Retina (tissue), 1 donor: ENCODE measurements at places on chromosomes 2 and 18.

- DNase-seq = no peak
These were observed 78.0 kb upstream of the PNPT1 start for GRCh38 chr2:55771612-55772011.

DNA sequence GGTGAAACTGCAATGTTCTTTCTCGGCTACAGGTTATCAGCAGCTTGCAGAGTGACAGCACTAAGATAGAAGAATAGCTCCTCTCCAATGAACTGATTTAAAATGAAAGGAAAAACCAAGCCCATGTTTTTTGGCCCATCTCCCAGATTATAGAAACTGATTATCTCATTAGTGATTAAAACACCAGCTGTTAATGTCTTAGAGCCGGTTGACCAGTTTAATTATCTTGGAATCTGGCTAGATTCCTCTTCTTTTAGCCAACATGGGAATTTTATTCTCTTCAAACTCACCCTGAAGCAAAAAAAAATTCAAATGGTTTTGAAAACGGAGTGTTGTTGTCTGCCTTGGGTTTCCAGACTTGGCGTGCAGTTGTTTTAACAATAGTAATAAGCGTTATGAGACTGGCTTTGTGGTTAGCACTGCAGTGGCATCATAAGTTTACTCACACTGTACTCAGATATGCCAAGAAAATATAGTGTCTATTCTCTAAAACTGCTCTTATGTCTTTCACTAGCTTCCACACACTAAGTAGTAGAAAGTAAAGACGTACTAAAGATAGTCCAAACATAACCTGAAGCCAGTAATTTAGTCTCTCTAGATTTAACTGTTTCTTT, 665.3 kb downstream of the STK39 start:
- no peak for DNase-seq

DNA sequence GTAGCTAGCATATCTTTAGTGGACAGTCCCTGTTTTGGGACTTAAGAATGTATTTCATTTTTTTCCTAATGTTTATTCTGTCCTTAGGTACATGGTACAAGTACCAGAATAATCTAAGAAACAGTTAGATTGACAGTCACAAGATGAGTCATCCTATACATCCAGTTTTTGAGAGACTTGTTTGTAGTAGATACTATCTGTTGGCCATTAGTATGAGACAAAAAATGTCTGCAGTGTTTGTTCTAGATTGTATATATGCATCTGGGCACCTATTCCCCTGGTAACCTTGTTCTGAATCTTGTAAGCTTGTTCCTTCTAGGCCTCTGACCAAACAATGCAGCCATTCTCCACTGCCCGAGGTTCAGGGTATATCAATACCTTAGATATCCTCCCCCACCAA, 1343.5 kb downstream of the SUCLG1 start:
- no peak for DNase-seq

DNA sequence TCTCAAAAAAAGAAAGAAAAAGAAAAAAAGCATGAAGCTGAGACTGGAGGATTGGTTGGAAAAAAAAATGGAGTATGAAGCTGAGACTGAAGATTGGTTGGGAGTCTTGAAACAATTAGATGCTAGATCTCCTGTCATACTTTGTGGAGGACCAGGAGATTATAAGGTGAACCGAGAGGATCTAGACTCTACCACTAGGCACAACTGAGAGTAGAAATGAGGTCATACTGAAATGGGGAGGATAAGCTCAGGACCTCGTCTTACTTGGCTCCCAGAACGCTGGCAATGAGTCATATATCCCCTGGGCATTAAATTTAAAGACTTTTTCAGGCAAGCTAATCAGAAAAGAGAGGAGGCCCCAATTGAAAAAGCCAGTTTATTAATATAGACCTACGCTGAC, 3.3 kb upstream of the ORC2 start:
- DNase-seq = no peak

- DNase-seq = peak; percentile 36
These were observed 43.0 kb downstream of the EVA1A start for GRCh38 chr2:75517547-75518230.

- DNase-seq = no peak
These were observed 28.9 kb downstream of the TOGARAM2 start for GRCh38 chr2:29009711-29010677.

DNA sequence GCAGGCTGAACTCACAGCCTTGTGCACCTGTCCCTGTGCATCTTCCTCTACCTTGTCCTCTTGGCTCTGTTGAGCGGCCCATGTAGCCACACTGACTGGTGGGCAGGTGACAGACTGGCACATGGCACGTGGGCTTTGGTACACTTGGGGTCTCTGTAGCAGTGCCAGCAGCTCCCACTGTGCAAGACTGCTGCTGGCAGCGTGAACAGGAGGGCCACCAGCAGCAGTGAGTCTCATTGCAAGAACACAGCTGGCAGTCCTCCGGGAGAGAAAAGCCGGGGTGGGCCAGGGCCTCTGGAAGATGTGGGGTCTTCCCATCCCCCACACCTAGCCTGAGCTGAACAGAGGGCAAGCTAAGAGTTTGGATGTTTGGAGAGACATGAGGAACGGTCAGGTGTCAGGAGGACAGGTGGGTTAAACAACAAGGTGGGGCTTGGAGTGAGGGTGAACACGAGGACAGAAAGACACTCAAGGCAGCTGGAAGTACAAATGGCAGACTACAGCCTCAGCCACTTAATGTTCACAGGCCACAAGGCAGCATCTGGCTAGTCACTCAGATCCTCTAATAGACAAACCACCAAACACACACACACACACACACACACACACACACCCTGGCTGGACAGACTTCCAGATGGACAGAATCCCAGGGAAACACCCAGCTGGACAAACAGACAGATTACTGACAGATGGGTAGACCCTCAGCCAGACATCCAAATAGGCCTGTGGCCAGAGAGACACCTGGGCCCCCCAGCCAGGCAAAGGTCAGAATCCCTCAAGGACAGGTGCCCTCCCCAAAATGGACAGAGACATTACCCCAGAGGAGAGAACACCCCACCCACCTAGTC, 2.3 kb upstream of the PTPN18 start:
- DNase-seq = peak; percentile 34

DNA sequence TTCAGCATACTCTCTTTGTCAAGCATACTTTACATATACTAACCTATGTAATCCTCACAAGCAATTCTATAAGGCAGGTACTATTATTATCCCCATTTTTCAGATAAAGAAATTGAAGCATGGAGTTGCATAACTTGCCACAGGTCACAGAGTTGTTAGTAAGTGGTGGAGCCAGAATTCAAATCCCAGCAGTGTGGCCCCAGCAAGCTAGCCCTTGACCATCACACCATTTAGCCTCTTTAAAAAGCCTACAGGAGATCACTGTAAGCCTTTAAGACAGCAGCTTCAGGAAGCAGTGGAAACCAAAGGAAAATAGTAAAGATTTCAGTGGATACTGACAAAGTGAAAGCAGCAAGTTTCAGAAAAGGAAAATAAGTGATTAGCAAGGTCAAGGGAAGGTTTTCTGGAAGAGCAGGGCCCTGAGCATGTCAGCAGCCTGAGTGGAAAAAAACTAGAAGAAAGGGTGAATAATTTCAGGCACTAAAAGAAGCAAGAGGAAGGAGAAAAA, 11.7 kb downstream of the B4GALT6 start:
- no peak for DNase-seq

DNA sequence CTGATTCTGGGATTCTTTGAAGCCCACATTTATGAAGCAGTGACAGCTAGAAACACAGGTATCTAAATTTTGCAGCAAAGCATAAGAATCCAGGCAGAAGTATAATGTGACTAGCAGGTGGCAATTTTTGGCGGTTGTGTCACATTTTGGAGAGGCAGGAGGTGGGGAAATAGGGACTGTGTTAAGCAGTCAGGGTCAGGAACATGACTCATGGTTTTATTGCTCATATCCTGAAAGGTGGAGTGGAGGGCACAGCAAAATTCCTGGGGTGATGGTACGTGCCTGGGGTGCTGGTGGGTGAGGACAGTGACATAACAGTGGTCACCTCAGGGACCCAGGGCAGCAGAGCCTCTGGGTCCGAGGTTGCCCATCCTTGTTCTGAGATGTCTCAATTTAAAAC, 63.5 kb upstream of the TTN start:
- no peak for DNase-seq

- peak; percentile 71 for DNase-seq
These were observed 22.9 kb downstream of the RBM43 start for GRCh38 chr2:151238527-151239487.

GRCh38 chr18:73462092-73462491, 594.3 kb upstream of the NETO1 start:
- DNase-seq = no peak

DNA sequence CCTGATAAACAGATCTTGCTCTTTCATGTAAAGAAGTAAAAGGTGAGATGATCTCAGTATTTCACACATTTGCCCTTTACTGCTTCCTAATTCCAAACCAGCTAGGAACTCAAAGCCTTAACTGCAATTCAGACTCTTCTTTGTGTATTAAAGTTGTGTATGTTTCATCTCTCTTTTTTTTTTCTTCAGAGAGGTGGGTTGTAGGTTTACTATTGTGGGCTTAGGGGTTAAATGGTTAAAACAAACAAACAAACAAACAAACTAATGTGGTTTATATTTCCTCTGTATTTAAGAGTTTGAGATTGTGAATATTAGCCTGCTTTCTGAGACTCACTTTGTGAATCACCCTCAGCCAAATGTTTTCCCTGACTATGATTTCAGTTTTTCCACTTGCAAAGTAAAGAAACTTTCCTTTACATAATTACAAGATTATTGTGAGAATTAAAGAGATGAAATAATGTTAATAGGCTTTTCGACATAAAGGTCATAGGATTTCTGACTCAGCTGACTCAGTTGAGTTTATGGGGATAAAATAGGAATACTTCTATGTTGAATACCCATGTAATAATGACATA, 2.8 kb downstream of the GULP1 start:
- no peak for DNase-seq

GRCh38 chr2:238114851-238115660, 14.9 kb downstream of the ESPNL start:
- DNase-seq = no peak

DNA sequence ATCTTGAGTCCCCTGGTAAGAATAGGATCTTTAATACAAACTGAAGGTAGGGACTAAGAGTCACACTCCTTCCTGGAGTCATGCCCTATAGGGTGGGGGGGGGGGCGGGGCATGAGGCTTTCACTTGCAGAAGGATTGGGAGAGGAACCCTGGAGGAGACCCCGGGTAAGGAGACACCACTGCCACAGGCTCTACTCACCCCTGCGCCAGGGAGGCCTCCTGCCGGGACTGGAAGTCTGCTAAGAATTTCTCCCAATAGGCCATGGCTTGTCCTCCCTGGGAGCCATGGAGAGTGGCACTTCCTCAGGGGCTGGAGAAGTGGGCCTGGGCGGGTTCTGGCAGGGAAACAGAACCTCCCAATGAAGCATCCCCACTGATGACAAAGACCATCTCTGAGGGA, 645.3 kb upstream of the RAB6C start:
- DNase-seq = no peak

DNA sequence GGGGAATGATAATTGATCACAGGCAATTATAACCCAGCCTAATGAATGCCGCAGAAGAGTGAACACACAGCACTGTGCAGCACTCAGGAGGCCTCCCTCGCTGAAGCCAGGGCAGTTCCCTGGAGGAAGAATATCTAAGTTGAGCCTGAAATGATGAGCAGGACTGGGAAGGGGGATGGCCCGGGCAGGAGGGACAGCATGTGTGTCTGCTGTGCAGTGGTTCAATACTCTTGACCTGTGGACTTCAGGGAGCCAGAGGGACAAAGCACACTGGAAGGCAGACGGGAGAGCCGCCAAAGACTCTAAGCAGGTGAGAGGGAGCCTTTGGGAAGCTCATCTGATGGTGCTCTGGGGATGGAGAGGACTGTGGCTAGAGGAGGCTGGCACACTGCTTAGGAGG, 62.6 kb downstream of the ARHGEF4 start:
- DNase-seq = peak; percentile 17

GRCh38 chr2:67596871-67597270, 199.7 kb downstream of the ETAA1 start:
- DNase-seq = no peak

DNA sequence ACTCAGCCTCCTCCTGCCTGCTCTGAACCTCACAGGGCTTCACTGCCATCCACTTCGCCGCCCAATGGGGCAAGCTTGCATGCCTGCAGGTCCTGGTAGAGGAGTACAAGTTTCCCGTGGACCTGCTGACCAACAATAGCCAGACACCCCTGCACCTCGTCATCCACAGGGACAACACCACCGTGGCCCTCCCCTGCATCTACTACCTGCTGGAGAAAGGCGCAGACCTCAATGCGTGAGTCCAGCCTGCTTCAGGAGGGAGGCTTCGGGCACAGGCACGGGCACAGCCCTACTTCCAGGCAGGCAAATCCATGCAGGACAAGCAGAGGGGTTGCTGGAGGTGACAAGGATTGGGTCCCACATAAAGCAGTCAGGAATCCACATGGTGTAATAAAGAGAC, 1.2 kb downstream of the ANKRD53 start:
- DNase-seq = no peak

DNA sequence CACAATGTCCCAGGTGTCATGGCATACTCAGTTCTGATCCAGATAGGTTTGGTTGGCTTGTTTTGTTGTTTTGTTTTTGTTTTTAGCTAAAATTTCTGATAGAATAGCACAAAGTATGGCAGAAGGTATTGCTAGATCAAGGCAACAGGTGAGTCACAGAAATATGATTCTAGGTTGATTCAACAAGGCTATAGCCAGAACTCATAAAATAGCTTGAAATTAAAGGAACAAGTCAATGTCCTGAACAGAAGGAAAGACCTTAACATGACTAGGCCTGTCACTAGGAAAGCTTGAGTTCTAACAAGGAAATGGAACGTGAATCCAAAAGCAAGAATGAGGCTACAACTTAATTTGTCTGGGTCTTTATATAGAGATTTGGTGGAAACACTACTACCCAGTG, 157.1 kb downstream of the GALNT3 start:
- no peak for DNase-seq

- DNase-seq = peak; percentile 77
These were observed 337.2 kb upstream of the SALL3 start for GRCh38 chr18:78642296-78642951.

DNA sequence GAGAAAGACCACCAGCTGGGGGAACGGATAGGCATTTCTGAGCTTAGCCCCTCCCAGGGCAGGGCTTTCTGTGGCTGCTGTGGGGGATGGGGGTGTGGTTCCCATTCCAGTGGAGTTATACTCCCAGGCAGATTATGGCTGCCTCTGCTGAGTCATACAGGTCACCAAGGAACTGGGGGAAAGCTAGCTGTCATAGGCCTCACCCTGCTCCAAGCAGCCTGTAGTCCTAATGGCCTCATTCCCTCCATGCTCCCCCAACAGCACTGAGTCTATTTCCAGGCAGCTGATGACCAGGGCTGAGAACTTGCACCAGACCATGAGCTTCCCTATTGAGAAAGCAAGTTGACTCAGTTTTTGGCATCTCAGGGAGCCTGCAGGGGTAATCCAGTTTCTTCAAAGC, 87.1 kb downstream of the GPR39 start:
- DNase-seq = no peak
